ENCODE measurements at places on chromosomes 7 and 10. TPM values are rescaled to one million over a fixed set of nuclear protein-coding genes. Genes with fewer than 3 reads are reported as not detected.

- no peak overlapping the region for H3K4me3 ChIP-seq
- no peaks in the 10 kb centered on the region for H3K36me3 ChIP-seq
- peak; percentile 75 for DNase-seq
- H3K4me1 ChIP-seq, result no peaks in the 10 kb centered on the region
- H3K27me3 ChIP-seq, result no peaks in the 10 kb centered on the region
These were observed 86.4 kb downstream of the MYL10 start for GRCh38 chr7:101542527-101543241.

The ITGA8 gene
- total RNA-seq, result 8.7 TPM

GRCh38 chr10:49595003-49595712 is 15.0 kb upstream of the SLC18A3 start:
- no peak overlapping the region for H3K27ac ChIP-seq
- H3K4me1 ChIP-seq, result no peaks in the 10 kb centered on the region
- H3K27me3 ChIP-seq, result no peaks in the 10 kb centered on the region
- no peaks in the 10 kb centered on the region for H3K36me3 ChIP-seq
- H3K4me3 ChIP-seq, result no peak overlapping the region

DNA sequence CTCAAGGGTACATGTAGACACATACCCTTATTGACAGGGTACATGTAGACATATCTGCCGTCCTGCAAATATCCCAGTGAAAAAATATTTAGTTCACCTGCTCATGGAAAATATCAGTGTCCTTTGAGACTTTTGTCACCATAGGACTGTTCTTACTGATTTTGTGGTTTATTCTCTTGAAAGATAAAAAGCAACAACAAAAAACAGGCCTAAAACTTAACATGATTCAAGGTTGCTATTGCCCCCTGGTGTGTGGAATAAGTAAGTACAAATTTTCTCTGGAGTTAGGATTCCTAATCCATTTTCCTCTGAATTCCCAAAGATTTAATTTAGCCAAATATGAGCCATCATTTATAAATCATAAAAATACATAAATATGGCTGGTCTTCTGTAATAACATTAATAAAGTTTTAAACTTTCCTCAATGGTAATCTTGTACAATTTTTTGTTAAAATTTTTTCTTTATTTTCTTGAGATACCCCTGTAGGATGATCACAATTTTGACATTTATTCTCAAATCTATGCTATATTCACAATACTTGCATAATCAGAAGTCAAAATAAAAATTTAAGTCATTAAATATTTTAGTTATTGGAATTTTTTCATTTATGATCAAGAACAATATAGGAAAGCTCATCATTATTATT is 741.4 kb upstream of the POT1 start:
- no peak for DNase-seq
- no peaks in the 10 kb centered on the region for H3K4me1 ChIP-seq
- H3K4me3 ChIP-seq, result no peak overlapping the region
- no peaks in the 10 kb centered on the region for H3K27me3 ChIP-seq
- H3K36me3 ChIP-seq, result no peaks in the 10 kb centered on the region

DNA sequence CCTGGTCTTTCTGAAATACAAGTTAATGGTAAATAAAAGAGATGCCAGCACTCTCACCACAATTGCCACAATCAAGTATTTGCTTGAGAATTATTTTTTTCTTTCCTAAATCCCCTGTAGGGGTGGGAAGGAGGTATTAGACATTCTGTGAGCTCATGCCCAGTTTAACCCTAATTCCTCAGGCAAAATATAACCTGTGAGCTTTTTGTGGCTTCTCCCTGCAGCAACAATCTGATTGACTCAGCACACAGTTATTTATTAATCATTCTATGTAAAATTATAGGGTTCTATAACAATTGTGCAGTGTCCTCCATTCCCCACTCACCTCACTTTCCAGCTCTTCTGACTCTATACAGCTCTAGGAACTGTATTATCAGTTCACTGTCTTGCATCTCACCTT is 66.3 kb downstream of the GLI3 start:
- no peak overlapping the region for H3K4me3 ChIP-seq
- H3K27me3 ChIP-seq, result no peaks in the 10 kb centered on the region
- DNase-seq, result no peak
- H3K27ac ChIP-seq, result no peak overlapping the region
- no peaks in the 10 kb centered on the region for H3K36me3 ChIP-seq

GRCh38 chr7:142797391-142798377 is 26.9 kb downstream of the PRSS2 start:
- peaks cover 63% of the 10 kb centered on the region for H3K27me3 ChIP-seq
- no peaks in the 10 kb centered on the region for H3K4me1 ChIP-seq
- H3K4me3 ChIP-seq, result peak overlapping the region; percentile 30
- H3K27ac ChIP-seq, result no peak overlapping the region

- no peak overlapping the region for H3K27ac ChIP-seq
- no peak for DNase-seq
- no peaks in the 10 kb centered on the region for H3K27me3 ChIP-seq
These were observed 6.0 kb downstream of the VWDE start for GRCh38 chr7:12397671-12398070.

- H3K36me3 ChIP-seq, result no peaks in the 10 kb centered on the region
- H3K27ac ChIP-seq, result peak overlapping the region; percentile 90
- H3K27me3 ChIP-seq, result peaks cover 24% of the 10 kb centered on the region
- DNase-seq, result no peak
These were observed 35.3 kb downstream of the RASGEF1A start for GRCh38 chr10:43231523-43232078.

DNA sequence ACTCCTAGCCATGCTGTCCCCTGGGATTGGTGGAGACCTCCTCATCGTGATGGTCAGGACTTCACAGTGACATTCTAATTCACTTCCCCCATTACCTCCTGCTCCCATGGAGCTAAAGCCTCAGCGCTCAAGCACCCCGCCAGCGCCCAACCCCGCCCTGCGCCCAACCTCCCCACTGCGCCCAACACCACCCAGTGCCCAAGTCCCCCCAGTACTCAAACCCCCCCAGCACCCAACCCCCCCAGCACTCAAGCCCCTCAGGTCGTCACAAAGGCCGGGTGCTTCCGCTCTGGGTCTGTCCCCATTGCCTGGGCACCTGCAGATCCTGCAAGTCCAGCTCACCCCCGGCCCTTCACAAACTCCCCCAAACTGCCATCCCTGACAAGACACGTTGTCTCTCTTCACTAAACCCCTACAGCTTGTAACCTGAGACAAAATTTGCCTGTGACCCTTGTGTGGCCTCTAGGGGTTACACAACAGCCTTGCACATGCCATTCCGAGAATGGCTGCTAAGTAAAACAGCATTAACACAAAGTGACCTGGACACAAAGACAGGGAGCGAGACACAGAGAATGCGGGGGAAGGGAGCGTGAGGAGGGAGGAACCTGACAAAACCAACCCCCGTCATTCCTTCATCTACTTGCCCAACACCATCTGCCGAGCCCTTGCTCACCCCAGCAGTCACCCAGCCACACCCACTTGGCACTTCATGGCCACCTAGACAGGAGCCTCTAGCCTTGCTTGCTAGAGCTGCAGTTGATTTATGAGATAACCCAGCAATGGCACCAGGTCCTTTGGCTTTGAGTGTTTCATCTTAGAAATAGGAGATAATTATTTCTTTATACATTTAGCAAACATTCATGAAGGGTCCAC is 107.8 kb downstream of the ADARB2 start:
- no peak overlapping the region for H3K27ac ChIP-seq
- no peak overlapping the region for H3K4me3 ChIP-seq
- H3K36me3 ChIP-seq, result no peaks in the 10 kb centered on the region
- H3K27me3 ChIP-seq, result no peaks in the 10 kb centered on the region
- DNase-seq, result no peak
- H3K4me1 ChIP-seq, result no peaks in the 10 kb centered on the region

The UPK3B gene
- 8.6 TPM for total RNA-seq

- peaks cover 14% of the 10 kb centered on the region for H3K4me1 ChIP-seq
- H3K27me3 ChIP-seq, result no peaks in the 10 kb centered on the region
- DNase-seq, result no peak
- H3K4me3 ChIP-seq, result peak overlapping the region; percentile 59
- H3K27ac ChIP-seq, result peak overlapping the region; percentile 98
These were observed 624 bp upstream of the ZNF783 start for GRCh38 chr7:149261316-149261828.

The MRPL43 gene
- 114 TPM for total RNA-seq

DNA sequence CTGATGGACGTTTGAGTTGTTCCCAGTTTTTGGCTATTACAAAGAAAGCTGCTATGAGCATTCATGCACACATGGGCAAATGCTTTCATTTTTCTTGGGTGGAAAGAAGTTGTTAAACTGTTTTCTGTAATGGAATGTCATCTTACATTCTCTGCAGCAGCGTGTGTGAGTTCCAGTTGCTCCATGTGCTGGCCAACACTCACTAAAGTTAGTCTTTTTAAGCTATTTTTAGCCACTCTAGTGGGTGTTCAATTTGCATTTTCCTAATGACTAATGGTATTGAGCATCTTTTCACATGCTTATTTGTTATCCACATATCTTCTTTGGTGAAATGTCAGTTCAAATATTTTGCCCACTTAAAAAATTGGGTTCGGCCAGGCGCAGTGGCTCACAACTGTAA is 82.8 kb upstream of the COL13A1 start:
- no peaks in the 10 kb centered on the region for H3K36me3 ChIP-seq
- no peaks in the 10 kb centered on the region for H3K4me1 ChIP-seq
- H3K27me3 ChIP-seq, result no peaks in the 10 kb centered on the region
- no peak overlapping the region for H3K4me3 ChIP-seq
- no peak for DNase-seq
- no peak overlapping the region for H3K27ac ChIP-seq

DNA sequence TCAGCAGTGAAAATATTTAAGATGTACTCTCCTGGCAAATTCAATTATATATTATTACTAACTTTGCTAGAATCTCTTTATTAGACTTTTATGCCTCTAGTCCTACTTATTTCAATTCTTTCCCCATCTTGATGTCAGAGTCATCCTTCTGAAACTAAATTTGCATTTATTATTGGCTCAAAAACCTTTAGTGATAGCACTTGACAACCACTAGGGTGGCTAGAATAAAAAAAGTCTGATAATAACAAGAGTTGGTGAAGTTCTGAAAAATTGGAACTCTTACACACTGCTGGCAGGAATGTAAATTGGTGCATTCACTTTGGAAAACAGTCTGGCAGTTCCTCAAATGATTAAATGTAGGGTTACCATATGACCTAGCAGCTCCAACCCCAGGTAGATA is 73.8 kb downstream of the LSMEM1 start:
- no peak overlapping the region for H3K27ac ChIP-seq
- no peak for DNase-seq
- no peaks in the 10 kb centered on the region for H3K4me1 ChIP-seq
- H3K4me3 ChIP-seq, result no peak overlapping the region

GRCh38 chr7:42858570-42858969 is 53.3 kb downstream of the C7orf25 start:
- no peaks in the 10 kb centered on the region for H3K36me3 ChIP-seq
- no peak overlapping the region for H3K27ac ChIP-seq
- H3K4me3 ChIP-seq, result no peak overlapping the region
- no peaks in the 10 kb centered on the region for H3K4me1 ChIP-seq
- DNase-seq, result no peak

DNA sequence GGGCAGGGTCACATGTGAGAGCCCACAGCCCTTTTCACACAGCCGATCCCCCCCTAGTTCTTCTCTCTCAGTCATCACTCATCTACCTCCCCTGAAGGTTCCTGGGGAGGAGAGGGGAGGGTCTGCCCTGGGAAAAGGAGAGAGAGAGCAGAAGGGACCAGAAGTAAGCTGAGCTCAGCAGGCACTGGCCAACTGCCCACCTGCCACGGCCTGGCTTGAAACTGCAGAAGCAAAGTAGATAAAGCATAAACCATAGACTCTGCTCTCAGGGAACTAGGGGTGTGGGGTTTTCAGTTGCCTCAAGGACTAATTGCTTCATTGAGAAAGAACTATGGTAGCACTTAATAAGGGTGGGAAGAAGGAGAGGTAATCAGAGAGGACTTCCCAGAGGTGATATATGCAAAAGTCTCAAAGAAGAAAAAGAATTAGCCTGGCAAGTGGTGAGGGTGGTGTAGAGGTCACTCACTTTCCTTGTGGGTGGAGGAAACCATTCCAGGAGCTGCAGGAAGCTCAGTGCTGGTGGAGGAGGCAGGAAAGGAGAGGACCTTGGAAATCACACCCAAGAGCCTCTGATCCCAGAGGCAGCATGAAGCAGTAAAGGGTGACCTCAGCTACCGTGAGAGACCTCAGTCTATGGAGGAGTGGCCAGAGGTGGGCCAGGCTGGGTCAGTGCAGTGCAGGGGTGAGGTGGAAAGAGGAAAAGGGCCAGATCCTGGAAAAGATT is 17.2 kb downstream of the PILRA start:
- H3K4me3 ChIP-seq, result no peak overlapping the region
- DNase-seq, result no peak
- H3K4me1 ChIP-seq, result no peaks in the 10 kb centered on the region
- no peaks in the 10 kb centered on the region for H3K27me3 ChIP-seq

- no peaks in the 10 kb centered on the region for H3K36me3 ChIP-seq
- H3K27me3 ChIP-seq, result no peaks in the 10 kb centered on the region
- no peak overlapping the region for H3K27ac ChIP-seq
- H3K4me3 ChIP-seq, result no peak overlapping the region
- no peaks in the 10 kb centered on the region for H3K4me1 ChIP-seq
These were observed 540.7 kb downstream of the MAGI2 start for GRCh38 chr7:78912781-78913180.

GRCh38 chr7:106071999-106072714 is 40.0 kb downstream of the SYPL1 start:
- peak overlapping the region; percentile 80 for H3K27ac ChIP-seq
- H3K4me1 ChIP-seq, result no peaks in the 10 kb centered on the region
- no peaks in the 10 kb centered on the region for H3K36me3 ChIP-seq
- no peak for DNase-seq
- no peak overlapping the region for H3K4me3 ChIP-seq
- H3K27me3 ChIP-seq, result no peaks in the 10 kb centered on the region

- DNase-seq, result no peak
- no peaks in the 10 kb centered on the region for H3K36me3 ChIP-seq
- H3K4me1 ChIP-seq, result peaks cover 3% of the 10 kb centered on the region
- H3K27me3 ChIP-seq, result no peaks in the 10 kb centered on the region
- no peak overlapping the region for H3K4me3 ChIP-seq
- no peak overlapping the region for H3K27ac ChIP-seq
These were observed 32.5 kb downstream of the C7orf33 start for GRCh38 chr7:148622887-148623585.

DNA sequence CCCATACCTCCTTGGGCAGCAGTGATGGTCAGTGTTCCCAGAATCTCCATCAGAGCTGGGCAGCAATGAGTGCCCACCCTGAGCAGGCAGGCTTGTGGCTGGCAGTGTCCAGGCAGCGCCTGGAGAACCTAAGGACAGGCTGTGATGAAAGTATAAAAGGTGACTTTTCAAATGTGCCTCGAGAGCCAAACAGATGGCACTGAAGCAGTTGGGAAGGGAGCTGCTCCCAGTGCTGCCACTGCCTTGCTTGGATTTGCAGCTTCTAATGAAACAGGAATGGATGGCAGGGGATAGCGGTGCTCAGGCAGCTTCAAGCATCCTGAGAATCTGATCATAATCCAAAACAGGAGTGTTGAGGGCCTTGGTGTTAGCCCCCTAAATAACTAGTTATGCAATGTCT is 179.8 kb upstream of the AOAH start:
- H3K4me1 ChIP-seq, result no peaks in the 10 kb centered on the region
- H3K27ac ChIP-seq, result no peak overlapping the region
- no peaks in the 10 kb centered on the region for H3K27me3 ChIP-seq
- H3K36me3 ChIP-seq, result no peaks in the 10 kb centered on the region
- DNase-seq, result no peak

GRCh38 chr10:78588194-78588811 is 480.5 kb upstream of the ZMIZ1 start:
- H3K4me3 ChIP-seq, result no peak overlapping the region
- H3K4me1 ChIP-seq, result peaks cover 12% of the 10 kb centered on the region
- no peak overlapping the region for H3K27ac ChIP-seq
